ENCODE measurements at places on chromosomes 7 and 10.

- DNase-seq: no peak
These were observed 187.7 kb downstream of the PTPN20 start for GRCh38 chr10:47098964-47099363.

DNA sequence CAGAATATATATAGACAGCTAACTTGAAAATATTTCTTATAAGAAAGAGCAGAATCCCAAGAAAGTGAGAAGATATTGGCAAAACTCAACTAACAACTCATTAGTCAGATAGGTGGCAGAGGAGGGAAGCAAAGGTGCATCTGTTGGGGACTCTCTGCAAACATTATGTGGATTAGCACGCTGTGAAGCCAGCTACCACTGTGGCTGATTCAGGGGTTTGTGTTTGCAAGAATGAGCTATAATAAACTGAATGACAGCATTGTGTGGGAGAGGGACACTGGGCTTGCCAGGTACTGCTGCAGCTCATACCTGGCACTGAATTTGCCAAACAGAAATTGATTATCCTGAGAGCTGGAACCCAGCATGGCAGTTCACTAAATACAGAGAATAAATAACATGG is 170.3 kb upstream of the MINDY3 start:
- no peak for DNase-seq

DNA sequence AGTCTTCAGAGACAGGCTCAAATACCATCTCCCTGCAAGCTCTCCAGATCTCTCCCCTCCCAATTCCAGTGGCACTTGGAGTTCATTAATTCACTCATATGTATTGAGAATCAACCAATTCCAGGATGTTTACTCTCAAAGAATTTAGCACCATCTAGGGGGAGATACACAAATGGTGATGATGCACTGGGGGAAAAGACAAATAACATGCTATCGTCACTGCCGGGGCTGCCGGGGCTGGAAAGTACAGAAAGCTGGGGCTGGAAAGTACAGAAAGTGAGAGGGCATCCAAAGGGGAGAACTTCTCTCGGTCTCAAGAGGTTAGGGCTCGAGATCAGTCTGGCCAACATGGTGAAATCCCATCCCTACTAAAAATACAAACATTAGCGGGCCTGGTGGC is 118.7 kb downstream of the MKX start:
- DNase-seq: no peak

- DNase-seq: no peak
These were observed 675.6 kb upstream of the POT1 start for GRCh38 chr7:125605241-125605640.
